ENCODE measurements at places on chromosomes 1 and 21.

- no peaks in the 10 kb centered on the region for H3K36me3 ChIP-seq
- no peak for DNase-seq
- H3K4me1 ChIP-seq: no peaks in the 10 kb centered on the region
- peaks cover 14% of the 10 kb centered on the region for H3K27me3 ChIP-seq
- no peak overlapping the region for H3K27ac ChIP-seq
- no peak overlapping the region for H3K4me3 ChIP-seq
These were observed 36.5 kb downstream of the ZBTB18 start for GRCh38 chr1:244087611-244088010.

GRCh38 chr1:32345289-32345827, 9.3 kb upstream of the MARCKSL1 start:
- H3K27me3 ChIP-seq: peaks cover 3% of the 10 kb centered on the region
- no peak overlapping the region for H3K4me3 ChIP-seq
- H3K27ac ChIP-seq: no peak overlapping the region
- no peak for DNase-seq
- no peaks in the 10 kb centered on the region for H3K36me3 ChIP-seq
- peaks cover 23% of the 10 kb centered on the region for H3K4me1 ChIP-seq

DNA sequence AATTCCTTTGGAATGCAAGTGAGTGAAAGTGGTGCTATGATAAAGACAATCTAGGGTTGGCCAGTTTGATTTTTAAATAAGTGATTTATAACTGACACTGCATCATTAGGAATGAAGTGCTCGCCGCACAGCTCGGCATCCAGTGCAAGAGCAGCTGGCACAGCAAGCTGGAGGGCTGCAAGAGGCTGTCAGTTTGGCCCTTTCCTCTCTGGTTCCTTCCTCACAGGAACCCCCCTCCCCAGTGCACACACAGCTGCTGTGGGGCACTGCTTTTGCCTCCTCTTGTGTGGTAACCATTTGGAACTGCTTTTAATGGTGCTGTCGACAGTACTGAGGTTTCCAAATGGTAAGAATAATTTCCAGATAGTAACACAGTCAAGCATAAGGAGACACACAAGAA, 10.4 kb upstream of the BCAR3 start:
- peaks cover under 1% of the 10 kb centered on the region for H3K4me1 ChIP-seq
- no peak overlapping the region for H3K27ac ChIP-seq
- H3K36me3 ChIP-seq: no peaks in the 10 kb centered on the region
- no peak for DNase-seq
- H3K27me3 ChIP-seq: peaks cover 5% of the 10 kb centered on the region

DNA sequence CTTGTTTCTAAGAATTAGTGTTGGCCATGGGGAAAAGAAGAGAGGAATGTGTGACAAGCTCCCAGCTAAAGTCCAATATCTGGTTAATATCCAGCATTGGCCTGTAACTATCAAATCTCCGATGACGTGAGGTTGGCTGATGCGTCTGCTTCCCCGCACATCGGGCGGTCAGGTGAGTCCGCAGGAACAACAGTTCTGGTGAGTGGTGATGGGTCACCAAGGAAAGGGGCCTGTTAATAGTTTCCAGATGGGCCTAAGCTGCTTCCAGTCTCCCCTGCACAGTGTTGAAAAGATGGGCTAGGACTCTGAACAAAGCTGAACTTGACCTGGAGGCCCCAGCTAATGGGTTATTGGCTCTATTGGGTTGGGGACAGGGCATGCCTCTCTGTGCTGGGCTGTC, 193.1 kb upstream of the EDN2 start:
- H3K4me3 ChIP-seq: no peak overlapping the region
- H3K36me3 ChIP-seq: no peaks in the 10 kb centered on the region
- no peaks in the 10 kb centered on the region for H3K27me3 ChIP-seq
- H3K27ac ChIP-seq: peak overlapping the region; percentile 69
- no peak for DNase-seq
- H3K4me1 ChIP-seq: peaks cover 88% of the 10 kb centered on the region

DNA sequence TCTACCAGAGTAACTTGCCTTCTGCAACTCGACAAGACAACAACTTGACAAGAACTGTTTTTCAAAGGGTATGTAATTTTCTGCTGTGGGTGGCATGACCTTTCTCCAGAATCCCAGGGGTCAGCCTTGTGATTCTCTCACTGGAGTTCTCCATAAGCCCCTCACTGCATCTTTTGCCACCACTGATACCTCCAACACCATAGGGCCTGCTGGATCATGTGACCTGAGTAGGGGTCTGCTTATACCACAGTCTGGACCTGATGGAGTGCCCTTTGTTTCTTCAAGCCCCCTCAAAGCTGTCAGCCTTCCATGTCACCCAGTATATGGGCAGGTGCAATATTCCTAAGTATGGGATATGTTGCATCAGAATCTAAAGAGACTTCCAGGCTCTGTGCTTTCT, 31.6 kb upstream of the DIPK1A start:
- H3K36me3 ChIP-seq: peaks cover 17% of the 10 kb centered on the region
- no peak overlapping the region for H3K4me3 ChIP-seq
- DNase-seq: no peak
- H3K4me1 ChIP-seq: peaks cover 53% of the 10 kb centered on the region

DNA sequence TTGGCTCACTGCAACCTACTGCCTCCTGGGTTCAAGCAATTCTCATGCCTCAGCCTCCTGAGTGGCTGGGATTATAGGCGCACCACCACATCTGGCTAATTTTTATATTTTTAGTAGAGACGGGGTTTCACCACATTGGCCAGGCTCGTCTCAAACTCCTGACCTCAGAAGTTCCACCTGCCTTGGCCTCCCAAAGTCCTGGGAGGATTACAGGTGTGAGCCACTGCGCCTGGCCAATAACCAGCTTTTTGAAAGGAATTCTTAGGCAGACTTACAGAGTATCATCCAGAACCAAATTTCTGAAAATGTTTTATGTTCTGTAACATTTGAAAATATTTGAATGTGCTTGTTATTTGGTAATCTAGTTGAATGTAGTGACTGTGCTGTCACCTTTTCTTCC, 14.6 kb downstream of the BTF3L4 start:
- no peaks in the 10 kb centered on the region for H3K27me3 ChIP-seq
- peaks cover 44% of the 10 kb centered on the region for H3K36me3 ChIP-seq
- peaks cover 16% of the 10 kb centered on the region for H3K4me1 ChIP-seq
- H3K4me3 ChIP-seq: no peak overlapping the region

- DNase-seq: no peak
- H3K27me3 ChIP-seq: peaks cover 7% of the 10 kb centered on the region
- no peaks in the 10 kb centered on the region for H3K36me3 ChIP-seq
These were observed 48.7 kb upstream of the PSEN2 start for GRCh38 chr1:226821719-226822085.

DNA sequence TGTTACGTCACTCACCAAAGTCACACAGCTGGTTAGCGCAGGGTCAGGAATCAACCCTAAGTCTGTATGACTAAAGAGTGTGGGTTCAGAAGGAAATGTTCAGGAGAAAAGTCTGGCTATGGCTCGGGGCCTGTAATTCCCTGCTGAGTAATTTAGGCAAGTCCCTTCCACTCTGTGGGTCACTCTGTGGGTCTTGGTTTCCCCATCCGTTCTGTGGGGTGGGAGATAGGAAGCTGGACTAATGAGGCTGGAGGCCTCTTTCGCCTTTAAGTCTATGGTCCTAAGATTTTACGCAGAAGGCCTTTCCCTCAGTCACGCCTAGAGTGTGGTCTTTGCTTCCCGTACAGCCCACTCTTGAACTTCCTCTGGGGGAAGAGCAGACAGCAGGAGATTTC, 14.3 kb upstream of the MED18 start:
- no peak overlapping the region for H3K27ac ChIP-seq
- no peak for DNase-seq
- peaks cover 7% of the 10 kb centered on the region for H3K27me3 ChIP-seq

- no peaks in the 10 kb centered on the region for H3K36me3 ChIP-seq
- DNase-seq: no peak
- no peak overlapping the region for H3K4me3 ChIP-seq
- no peaks in the 10 kb centered on the region for H3K4me1 ChIP-seq
- no peaks in the 10 kb centered on the region for H3K27me3 ChIP-seq
- no peak overlapping the region for H3K27ac ChIP-seq
These were observed 600.5 kb upstream of the ADAMTS5 start for GRCh38 chr21:27567381-27567780.

DNA sequence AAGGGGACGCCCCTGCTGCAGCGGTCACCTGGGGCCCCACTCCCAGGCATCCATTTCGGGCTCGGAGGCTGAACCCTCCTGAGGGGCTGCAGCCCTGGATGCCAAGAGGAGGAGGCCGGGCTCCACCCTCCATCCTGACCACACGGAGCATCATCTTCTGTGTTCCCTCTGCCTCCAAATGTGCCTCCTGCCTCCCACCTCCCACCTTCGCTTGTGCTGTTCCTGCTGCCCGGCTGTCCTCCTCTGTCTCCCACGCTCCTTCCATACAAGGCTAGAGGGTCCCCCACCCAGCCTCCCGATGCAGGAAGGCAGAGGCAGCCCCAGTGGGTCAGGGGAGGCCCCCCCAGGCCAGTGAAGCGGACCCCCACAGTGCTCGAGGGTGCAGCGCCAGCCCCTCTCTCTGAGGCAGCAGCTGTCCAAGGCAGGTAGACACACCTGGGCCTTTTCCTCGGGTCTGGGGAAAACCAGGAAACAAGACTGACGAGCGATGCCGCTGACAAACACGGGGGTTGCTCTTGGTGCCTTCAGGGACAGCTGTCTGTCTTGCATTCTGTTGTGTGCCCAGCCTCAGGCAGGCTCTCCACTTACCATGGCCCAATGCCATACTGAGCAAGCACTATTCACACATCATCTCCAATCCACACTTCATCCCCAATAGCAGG, 16.8 kb upstream of the PLEKHG5 start:
- no peak overlapping the region for H3K4me3 ChIP-seq
- no peak overlapping the region for H3K27ac ChIP-seq
- H3K4me1 ChIP-seq: no peaks in the 10 kb centered on the region
- no peaks in the 10 kb centered on the region for H3K27me3 ChIP-seq
- H3K36me3 ChIP-seq: no peaks in the 10 kb centered on the region

DNA sequence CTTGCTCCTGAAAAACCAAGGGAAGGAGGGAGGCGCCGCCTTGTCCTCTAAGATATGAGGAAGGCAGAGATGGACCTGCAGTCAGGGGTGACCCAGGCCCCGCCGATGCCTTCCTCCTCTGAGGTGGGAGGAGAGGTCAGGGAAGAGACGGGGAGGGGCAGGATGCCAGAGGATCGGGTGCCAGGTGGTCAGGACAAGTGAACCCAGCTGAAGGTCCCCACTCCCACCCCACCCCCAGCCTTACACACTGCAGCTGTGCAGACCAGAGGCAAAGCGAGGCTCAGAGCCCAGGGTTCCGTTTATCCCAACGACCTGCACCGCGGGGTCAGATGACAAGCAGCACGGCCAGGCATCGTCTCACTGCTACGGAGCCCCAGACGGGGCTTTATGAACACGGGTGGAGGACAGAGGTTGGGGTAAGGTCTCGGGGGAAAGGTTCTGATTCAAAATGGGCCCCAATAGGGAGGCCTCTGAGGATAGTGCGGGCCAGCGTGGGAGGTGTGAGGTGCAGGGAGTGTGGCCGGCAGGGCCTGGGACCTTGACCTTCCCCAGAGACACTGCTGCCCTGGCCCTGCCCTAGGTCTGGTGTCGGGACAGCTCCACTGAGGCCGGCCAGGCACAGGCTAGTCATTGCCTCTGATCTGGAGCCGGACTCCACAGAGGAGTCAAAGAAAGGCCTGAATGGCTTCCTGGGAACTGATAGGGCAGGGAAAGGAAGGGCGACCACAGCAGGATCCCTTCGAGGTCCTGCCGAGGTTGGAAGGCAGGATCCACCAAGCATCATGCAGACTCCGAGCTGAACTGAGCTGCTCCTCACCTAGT, 112.4 kb downstream of the WDR4 start:
- no peak overlapping the region for H3K4me3 ChIP-seq
- H3K36me3 ChIP-seq: peaks cover 10% of the 10 kb centered on the region
- no peak overlapping the region for H3K27ac ChIP-seq
- no peaks in the 10 kb centered on the region for H3K27me3 ChIP-seq
- no peaks in the 10 kb centered on the region for H3K4me1 ChIP-seq

DNA sequence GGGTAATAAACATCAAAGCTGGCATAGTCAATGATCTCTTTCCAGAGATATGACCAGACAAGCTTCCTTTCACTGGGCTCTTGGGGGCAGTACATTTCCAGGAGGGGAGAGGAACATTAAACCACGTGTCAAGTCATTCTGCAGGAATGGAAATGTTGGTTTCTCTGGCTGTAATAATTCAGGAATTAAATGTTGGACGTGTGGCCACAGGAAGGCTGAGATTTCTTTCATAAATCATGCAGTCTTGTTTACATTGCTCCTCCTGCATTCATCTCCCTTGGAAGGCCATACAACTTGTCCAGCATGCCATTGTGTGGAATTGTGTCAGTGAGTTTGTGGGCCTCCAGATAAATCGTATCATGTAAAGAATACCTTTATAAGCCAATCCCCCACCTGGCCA, 259.2 kb downstream of the ADGRL2 start:
- no peaks in the 10 kb centered on the region for H3K27me3 ChIP-seq
- DNase-seq: no peak
- H3K4me1 ChIP-seq: no peaks in the 10 kb centered on the region
- H3K4me3 ChIP-seq: no peak overlapping the region

DNA sequence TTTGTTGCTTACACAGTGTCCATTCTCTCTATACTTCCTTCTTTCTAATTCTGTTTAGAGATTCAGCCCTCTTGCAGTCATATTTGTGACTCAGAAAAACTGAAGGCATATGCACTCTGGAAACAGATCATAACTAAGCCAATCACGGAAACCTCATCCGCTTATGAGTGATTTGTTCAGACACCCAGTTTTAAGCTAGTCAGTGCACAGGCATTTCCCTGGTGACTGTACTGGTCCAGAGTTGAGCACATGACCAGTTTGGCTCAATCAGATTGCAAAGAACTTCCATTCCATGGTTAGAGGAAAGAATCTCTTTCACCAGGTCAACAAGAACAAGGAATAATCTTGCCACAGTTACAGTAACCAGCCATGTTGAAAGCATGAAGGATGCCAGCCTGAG, 69.2 kb upstream of the SGIP1 start:
- no peak overlapping the region for H3K27ac ChIP-seq

Measured in activated T-helper 2 cell treated with anti-CD3 and anti-CD28 coated beads, Interferon-gamma antibody, Interleukin-2, Interleukin-4, amounts not matched to agents 10 μg/mL and 5 μg/mL and 100 μg/mL, durations not matched to agents 14 hours and 24 hours and 36 hours (primary cell).